ENCODE measurements at places on chromosomes 16 and 17.

- no peak for DNase-seq
These were observed 6.8 kb upstream of the GFAP start for GRCh38 chr17:44922136-44922535.

DNA sequence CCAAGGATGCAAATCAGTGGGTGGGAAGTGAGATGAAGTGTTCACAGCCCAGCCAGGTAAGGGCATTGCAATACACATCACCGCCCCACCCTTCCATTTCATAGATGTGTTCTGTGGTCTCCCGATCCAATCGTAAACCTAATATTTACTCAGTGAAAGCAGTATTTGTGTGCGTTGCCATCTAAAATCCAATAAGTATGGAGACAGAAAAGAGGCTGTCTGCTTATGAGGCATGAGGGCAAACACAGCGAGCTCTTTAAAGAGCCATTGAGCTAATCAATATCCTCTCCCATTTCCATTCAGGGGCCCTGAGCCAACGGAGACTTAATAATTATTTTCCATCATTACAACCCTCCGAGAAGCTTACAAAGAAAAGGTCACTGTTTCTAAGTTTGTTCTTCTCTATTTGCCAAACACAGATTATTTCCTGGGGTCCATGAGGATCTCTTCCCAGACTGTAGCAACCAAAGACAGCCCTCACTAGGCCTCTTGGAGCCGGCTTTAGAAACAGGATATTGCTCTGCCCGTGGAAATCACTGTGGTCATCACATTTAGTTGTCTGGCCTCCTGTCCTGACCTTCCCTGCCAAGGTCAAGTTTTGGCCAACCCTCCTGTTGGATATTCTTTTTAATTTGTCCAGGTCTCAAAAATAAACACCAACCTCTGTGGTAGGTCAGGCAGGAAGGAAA lies 120.1 kb downstream of the SLC39A11 start:
- no peak for DNase-seq

DNA sequence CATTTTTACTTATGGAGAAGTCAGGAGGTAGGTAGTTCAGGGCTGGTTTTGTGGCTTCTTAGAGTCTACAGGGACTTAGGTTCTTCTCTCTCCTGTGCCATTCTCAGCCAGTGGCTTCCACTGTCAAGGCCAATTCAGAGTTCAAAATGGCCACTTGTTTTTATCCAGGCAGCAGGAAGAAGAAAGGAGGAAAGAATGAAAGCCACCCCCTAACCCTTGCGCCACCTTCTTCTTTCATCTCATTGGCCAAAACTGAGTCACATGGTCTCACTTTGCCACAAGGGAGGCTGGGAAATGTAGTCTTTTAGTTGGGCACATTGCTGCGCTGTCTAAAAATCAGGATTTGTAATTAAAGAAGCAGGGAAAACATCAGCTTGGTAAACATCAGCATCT lies 60.8 kb upstream of the MED9 start:
- peak; percentile 49 for DNase-seq

GRCh38 chr16:28572696-28573510 lies 19.2 kb downstream of the SGF29 start:
- DNase-seq: no peak

DNA sequence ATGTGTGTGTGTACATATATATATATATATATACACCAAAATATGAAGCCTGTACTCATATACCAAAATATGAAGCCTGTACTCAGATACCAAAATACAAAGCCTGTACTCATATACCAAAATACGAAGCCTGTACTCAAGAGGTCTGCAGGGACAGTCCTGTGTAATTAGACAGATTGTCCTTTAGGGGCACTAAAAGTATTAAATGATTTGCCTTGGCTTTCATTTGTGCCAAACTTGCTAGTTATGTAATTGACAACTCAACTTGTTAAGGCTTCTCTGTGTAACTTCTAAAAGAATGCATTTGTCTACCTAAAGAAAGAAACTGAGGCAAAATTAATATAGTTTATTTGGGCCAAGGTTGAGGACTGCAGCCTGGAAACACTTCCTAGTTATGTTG lies 30.8 kb upstream of the DHX40 start:
- no peak for DNase-seq

- no peak for DNase-seq
These were observed 125.6 kb downstream of the GAS7 start for GRCh38 chr17:10072556-10073425.

DNA sequence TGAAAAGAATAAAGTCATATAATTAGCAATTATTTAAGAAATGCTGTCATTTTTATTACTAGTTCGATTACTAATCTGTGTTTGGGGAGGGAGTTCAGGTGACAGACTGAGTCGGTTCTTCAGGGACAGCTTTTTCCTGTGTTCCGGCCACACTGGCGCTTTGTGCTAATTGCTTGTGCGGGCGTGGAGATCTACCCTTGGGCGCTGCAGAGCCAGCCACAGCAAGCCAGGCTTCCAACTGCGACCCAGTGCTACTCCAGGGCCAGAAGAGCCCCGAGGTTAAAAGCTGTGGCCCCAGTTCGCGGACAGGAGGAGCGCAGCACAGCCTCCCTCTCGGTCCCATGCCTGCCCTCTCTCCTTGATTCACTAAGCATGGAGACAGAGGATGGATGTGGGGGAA lies 6.5 kb upstream of the OR2C1 start:
- DNase-seq: no peak

GRCh38 chr17:46171939-46172338 lies 21.3 kb downstream of the KANSL1 start:
- no peak for DNase-seq

Measured in GM12864 (cell line).